Transverse colon (tissue), 4 donors: ENCODE measurements at places on chromosomes 11 and 22.
A peak's percentile ranks its signal among the peaks of the same experiment; 100 is the strongest.

DNA sequence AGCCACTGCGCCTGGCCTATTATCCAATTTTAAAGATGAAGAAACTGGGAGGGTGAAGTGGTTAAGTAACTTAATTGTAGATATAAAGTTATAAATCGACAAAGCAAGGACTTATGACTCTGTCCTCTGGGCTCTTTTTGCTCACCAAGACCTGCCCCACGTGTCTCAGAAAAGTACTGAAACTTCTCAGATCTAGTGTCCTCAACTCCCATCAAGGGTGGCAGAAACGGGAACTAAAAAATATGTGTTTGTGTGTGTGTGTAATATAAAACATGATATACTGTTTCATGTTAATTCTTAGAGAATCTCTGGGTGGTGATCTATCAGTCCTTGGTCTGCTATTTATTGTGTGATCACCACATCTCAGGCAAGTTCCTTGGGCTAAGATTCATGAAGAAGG lies 104.9 kb downstream of the GAB2 start:
- DNase-seq = no peak

DNA sequence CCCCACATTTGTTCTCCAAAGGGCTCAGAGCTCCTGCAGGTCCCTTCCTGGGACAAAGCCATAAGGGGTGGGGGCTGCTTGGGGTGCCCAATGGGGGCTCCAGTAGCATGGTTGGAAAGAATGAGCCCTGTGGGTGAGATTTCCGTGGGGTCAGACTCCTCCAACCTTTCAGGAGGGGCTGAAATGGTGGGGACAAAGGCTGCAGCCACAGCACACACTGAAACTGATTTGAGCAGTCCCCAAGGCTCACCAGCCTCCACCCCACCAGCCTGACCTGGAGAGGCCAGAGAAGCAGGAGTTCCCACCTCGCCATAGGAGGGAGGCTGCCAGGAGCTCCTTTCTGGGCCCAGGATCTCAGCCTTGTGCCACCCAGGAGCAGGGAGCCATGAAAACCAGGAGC lies 69.2 kb downstream of the MN1 start:
- no peak for DNase-seq

GRCh38 chr11:115766561-115766960 lies 262.3 kb upstream of the CADM1 start:
- no peak for DNase-seq

DNA sequence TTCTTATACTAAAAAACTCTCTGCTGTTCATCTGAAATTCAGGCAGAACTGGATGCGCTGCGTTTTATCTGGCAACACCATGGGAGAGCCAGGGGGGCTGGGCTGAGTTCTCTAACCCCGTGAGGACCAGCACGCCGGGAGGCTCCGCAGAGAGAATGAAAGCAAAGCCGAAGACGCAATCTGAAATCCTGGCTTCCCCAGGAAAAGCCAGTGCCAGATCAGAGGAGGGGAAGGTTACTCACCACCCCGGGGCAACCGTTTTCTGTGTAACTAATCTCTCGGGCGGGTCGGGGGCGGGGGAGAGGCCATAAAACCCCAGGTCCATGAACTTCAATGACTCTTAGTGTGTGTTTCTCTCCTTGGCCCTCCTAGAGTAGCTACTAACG lies 99.4 kb downstream of the SHANK2 start:
- DNase-seq = peak; percentile 13

DNA sequence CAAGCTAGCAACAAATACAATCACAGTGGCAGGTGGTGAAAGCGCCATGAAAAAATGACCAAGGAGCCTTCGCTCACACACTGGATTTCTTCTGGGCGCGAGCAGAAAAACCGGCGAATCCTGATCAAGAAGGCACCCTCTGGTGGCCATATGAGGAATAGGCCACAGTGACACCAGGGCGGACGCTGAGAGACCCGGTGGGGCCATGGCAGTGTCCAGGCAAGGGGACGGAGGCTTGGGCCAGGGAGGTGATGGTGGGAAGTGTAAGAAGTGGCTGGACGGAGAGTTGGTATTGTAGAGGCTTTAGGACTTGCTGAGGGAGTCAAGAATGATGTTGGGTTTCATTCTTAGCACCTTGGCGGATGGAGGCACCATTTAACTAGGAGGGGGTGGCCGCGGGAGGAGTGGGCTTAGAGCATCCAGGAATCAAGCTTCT lies 16.9 kb upstream of the RAC2 start:
- DNase-seq = peak; percentile 63

GRCh38 chr11:94895971-94896370 lies 77.4 kb downstream of the CWC15 start:
- no peak for DNase-seq

DNA sequence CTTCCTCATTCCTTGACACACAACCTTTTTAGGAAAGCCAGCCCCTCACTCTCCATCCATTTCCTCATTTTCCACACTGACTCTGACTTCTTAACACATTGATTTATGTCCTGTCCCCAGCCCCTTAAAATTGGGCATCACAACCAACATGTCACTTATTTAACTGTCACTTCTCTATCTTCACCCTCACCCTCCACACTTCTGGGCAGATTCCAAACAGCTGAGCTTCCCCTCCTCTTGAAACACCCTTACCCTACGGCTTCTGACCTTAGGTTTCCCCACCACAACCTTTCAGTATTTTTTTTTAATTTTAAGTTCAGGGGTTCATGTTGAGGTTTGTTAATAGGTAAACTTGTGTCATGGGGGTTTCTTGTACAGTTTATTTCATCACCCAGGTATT lies 696.3 kb downstream of the DLG2 start:
- no peak for DNase-seq

- peak; percentile 71 for DNase-seq
Measured at GRCh38 chr22:24803064-24803542, 2.9 kb upstream of the SGSM1 start.

DNA sequence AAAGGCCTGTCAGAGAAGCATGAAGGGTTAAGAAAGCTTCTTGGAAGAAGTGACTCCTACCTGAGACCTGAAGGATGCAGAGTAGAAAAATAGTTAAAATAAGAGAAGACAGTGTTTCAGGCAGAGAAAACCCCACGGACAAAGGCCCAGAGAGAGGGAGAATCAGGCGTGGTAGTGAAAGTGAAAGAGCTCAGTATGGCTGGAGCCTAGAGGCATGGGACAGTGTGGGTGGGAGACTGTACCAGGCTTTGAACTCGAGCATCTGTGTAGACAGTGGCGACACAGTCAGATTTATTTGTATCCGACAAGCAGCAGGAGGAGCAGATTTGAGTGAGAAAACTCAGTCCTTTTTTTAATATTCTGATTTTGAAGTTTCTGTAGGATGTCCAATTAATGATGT lies 360.0 kb downstream of the OPCML start:
- DNase-seq = no peak

GRCh38 chr11:11351042-11351586 lies 1.9 kb downstream of the CSNK2A3 start:
- no peak for DNase-seq

GRCh38 chr11:94785509-94785908 lies 17.4 kb downstream of the AMOTL1 start:
- DNase-seq = no peak
